ENCODE measurements at places on chromosomes 6 and 20.

- DNase-seq: no peak
Measured at GRCh38 chr6:94362061-94362864, 942.9 kb upstream of the EPHA7 start.

- DNase-seq: no peak
Measured at GRCh38 chr20:2515203-2515602, 6.5 kb upstream of the ZNF343 start.

- DNase-seq: no peak
Measured at GRCh38 chr6:37491830-37492208, 7.9 kb downstream of the CCDC167 start.

DNA sequence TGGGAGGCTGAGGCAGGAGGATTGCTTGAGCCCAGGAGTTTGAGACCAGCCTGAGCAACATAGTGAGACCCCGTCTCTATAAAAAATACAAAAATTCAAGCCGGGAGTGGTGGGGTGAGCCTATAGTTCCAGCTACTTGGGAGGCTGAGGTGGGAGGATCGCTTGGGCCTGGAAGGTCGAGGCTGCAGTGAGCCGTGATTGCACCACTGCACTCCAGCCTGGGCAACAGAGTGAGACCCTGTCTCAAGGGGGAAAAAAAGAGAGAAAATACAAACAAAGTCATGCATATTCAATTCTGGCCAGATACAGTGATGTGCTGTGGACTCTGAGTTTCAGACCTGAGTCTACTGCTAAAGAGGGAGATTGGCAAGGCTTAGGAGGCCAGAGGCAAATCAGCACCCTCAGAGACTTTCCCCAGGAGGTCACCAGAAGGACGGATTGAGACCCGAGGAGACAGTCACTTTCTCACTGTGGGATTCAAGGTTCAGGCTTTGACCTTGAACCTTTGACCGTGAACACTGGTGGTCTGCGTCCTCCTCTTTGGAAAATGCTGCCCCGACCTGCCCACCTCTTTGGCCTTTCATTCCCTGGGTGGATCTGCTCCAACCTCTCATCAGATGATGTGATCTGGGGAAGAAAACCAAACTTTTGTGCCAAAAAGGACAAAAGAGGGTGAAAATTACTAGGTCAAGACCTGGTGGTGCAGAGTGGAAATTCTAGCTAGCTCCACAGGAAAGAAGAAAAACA is 31.2 kb downstream of the TGM2 start:
- no peak for DNase-seq

- DNase-seq: no peak
Measured at GRCh38 chr6:148304976-148305375, 37.7 kb upstream of the SASH1 start.

GRCh38 chr6:82608781-82609180 is 245.2 kb downstream of the TPBG start:
- no peak for DNase-seq

DNA sequence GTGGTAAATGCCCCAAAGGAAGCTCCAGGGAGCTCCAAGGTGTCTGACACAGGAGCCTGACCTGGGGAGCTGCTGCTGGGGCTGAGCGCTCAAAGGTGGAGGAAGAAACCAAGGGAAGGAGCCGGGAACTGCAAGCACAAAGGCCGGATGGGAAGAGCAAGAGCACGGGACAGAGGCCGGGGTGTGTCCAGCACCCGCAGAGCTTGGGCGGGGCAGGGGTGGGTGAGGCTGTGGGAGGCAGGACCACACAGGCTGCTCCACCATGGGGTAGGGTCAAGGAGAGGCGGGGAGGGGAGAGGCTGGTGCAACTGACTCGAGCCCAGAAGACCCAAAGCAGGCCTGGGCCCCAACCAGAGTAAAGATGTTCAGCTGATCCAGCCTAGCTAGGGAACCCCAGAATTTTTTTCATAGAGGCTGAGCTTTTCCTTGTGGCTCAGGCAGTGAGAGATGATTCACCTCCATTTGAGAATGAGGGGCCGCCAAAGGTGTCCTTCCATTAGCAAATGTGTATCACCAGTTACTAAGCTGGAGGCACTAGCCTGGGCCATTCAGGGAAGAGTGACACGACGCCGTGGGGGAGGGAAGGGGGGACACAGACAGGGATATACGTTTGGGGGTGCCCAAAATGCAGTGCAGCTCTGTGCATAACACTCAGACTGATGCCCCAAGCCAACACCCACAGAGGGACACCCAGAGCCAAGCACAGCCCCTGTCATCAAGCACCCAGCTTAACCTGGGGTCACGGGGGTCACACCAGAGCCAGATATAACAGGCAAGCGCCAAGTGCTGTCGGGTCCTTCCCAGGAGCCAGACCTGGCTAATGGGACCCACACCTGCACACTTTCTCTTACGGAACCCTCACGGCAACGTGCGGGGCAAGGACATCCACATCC is 21.3 kb upstream of the TLDC2 start:
- no peak for DNase-seq

DNA sequence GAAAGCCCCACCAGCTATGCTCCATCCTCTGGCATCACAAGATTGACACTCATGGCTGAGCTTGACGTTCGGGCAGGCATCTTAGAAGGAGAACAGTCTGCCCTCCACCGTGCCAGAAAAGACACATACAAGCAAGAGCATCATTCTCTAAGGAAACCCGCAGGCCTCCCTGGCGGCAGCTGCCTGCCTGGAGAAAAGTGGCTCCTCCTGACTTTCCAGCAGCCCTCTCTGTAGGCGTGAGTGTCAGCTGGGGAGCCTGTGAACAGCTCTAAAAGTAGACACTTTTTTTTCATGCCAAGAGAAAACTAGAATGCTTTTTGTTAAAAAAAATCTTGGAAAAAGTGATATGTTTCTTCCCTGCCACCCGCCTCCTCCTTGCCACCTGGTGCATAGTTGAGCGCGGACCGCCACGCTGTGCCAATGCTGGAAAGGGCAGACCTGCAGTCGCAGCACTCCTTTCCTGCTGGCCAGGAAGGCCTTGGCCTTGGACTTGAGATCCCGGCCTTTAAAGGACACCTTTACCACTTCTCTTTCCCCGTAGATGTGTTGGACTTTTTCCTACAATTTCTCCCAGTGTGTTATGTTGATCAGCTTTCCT is 29.7 kb upstream of the INSM1 start:
- DNase-seq: no peak

DNA sequence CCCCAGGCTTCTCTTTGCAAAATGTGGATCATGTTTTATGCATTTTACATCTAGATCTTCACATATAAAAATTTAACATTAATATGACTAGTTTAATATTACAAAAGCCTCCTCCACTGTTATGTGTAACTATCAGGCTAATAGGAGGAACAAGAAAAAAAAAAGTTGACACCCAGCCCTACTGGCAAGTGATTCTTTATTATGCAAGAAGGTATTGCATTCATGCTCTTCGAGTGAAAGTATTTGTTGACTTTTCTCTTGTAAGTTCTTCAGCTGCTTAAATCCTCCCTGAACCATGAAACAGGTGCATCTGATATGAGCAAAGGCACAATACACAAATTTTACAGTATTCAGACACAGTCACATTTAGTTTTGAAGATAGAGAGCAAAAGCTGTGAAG is 716 bp upstream of the HLA-DQB2 start:
- no peak for DNase-seq

DNA sequence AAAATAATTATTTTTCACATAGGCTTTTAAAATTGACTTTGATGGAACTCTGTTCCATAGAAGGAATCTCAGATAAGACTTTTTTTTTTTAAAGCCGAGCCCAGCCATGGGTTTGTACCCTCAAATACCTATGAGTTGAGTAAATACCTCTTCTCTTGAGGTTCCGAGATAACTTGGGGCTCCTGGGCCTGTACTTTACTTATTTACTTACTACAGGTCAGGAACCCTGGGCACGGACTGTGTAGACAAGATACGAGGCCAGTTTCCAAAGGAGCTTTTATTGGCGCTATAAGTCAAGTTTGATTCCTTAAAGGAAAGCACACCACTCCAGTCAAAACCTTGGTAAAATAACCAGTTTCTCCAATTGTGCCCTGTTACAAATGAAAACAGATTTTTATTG is 7.5 kb downstream of the AFG1L start:
- DNase-seq: no peak

DNA sequence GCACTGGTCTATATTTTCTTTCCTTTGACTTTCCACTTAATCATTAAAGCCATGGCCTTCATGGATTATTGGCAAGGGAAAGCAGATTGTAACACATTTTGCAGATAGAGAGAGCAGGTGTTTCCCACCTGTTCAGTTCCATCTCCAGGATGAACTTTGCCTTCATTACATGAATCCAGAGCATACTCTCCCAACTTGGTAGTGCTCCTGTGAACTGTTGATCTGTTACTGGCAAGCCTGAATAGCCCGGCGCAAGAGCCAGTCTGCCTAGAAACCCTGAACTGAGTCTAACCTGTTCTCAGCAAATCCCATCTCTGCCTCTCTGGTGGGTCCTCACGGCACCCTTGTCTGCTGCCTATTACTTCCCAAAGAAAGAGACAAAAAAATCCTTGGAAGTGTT is 210.3 kb downstream of the PLCB1 start:
- no peak for DNase-seq

DNA sequence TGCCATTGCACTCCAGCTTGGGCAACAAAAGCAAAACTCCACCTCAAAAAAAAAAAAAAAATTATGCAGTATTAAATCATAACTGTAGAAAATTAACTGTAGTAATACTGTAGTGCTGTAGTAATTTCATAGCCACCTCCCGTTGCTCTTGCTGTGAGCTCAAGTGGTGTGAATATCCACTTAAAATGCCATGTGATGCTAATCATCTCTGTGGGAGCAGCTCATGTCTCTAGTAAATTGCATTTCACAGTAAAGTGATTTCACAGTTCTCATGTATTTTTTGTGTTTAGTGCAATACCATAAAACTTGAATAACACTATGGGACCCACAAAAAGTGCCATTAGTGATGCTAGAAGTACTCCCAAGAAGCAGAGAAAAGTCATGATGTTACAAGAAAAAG is 14.4 kb upstream of the FAM217A start:
- no peak for DNase-seq

DNA sequence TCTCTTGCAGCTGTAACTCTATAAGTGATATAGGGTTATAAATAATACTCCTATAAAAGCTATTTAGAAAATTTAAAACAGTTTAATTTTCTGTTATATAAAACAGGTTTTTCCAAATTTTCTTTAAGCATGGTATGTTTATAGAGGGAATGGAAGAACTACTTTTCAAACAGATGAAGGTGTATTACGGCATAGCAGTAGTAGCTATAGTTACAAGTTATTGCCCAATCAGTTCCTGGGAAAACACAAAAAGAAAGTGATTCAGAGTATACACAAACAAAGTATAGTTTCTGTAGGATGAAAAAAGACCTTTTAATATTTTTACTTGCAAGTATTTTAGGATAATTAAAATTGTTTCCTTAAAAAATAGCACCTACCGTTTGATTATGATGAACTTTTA is 9.8 kb downstream of the SLC17A5 start:
- no peak for DNase-seq

GRCh38 chr6:134510920-134511319 is 193.0 kb upstream of the SGK1 start:
- peak; percentile 18 for DNase-seq

DNA sequence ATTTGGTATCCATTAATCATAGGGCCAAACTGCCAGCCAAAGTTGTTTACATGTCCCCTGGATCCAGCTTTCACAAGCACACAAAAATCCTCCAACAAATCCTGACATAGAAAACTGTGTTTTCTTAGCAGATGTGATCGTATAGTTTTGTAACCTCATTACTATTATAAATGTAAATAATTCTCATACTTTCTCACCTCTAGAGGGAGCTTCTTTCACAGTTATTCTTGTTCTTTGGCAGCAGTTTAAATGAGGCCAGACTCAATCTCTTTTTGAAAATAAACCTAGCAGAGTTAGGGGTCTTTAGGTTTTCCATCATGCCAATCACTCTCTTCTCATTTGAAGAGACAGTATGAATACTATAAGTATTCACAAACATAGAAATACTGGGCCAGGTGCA is 17.0 kb upstream of the ZNF318 start:
- DNase-seq: peak; percentile 65

- no peak for DNase-seq
Measured at GRCh38 chr6:111805511-111806164, 67.6 kb downstream of the FYN start.

Data from hematopoietic multipotent progenitor cell treated with erythropoietin and hydrocortisone succinate and interleukin-3 and kit ligand, for 6 days (in vitro differentiated cells).